Stimulated activated CD4-positive, alpha-beta T cell treated with anti-CD3 and anti-CD28 coated beads, Interleukin-1b, Interleukin-23, amount 100 ng/mL, for 1 hour (primary cell): ENCODE measurements at places on chromosomes 4 and X.

DNA sequence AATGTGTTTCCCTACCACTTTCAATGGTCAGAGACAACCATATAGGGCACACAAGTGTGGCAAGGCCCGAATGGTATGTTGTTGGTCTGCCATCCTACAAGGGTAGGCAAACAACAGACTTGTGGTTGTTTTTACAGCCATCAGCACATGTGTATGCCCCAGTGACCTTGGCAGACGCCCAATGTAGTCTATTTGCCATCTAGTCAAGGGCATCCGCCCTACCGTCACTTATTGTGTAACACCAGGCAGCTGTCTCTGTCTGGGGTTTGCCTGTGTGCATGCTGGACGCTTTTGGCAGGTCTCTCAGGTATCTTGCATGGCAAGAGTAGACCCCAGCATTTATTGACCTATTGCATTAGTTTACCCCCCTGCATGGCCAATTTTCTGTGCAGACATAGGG lies 1145.5 kb upstream of the POU3F4 start:
- no peak for DNase-seq

- no peak for DNase-seq
These were observed 61.7 kb upstream of the CAMK2D start for GRCh38 chr4:113823291-113823659.

- no peak for DNase-seq
These were observed 39.2 kb downstream of the CLCN4 start for GRCh38 chrX:10195947-10196346.

DNA sequence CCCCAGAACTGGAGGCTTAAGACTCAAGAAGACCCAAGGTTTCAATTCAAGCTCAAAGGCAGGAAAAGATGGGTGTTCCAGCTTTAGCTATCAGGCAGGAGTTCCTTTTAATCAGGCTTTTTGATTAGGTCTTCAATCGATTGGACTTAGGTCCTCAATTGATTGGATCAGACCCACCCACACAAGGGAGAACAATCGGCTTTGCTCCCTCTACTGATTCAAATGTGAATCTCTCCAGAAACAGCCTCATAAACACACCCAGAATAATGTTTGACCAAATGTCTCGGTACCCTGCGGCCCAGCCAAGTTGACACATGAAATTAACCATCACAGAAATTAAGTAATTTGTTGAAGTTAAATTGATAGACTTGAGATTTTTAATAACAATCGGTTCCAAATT lies 917.1 kb upstream of the FTHL17 start:
- DNase-seq, result no peak

DNA sequence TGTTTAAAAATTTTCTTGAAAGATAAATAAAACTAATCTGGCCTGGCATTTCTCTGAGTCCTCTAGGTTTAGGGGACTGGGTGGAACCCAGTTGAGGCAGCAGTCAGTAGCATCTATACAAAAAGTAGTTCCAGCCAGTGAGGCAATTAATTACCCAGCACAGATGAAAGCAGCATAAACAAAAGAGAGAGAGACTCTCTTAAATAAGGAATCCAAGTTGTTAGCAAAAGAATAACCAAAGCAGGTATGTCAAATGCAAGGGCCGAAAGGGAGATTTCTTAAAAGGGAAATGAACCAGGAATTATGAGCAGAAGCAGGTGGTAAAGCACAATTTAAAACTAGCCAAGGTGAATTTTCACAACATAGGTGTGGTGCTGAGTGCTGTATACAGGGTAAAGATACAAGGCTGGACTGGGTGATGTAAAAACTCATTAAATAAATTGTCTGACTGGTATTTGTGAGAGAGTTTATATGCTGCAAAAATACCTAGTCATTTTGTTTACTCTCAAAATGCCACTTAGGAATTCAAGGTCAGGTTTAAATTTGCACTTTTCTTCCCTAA lies 94.6 kb upstream of the GALNT7 start:
- no peak for DNase-seq

GRCh38 chr4:81455897-81456296 lies 15.8 kb downstream of the RASGEF1B start:
- DNase-seq, result no peak

- no peak for DNase-seq
These were observed 130.9 kb downstream of the REPS2 start for GRCh38 chrX:17077361-17077760.

- DNase-seq, result no peak
These were observed 11.8 kb upstream of the UGT2A3 start for GRCh38 chr4:68963374-68963773.

DNA sequence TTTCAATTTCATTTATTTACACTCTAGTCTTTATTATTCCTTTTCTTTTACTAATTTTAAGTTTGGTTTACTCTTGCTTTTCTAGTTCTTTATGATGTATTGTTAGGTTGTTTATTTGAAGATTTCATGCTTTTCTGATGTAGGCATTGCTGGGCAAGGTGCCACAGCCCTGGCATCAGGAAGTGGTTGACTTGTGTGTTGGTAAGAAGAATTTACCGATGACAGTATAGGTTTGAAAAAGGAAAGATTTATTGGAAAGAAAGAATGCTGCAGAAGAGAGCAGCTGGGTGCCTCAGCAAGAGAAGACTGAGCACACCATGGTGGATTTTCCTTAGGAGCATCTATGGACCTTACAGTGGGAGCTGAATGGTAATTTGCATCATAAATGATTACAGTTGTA lies 153.2 kb downstream of the KLF8 start:
- no peak for DNase-seq

- no peak for DNase-seq
These were observed 105.6 kb downstream of the ANXA10 start for GRCh38 chr4:168197926-168198325.

GRCh38 chr4:186717556-186717955 lies 6.1 kb downstream of the FAT1 start:
- DNase-seq, result no peak

DNA sequence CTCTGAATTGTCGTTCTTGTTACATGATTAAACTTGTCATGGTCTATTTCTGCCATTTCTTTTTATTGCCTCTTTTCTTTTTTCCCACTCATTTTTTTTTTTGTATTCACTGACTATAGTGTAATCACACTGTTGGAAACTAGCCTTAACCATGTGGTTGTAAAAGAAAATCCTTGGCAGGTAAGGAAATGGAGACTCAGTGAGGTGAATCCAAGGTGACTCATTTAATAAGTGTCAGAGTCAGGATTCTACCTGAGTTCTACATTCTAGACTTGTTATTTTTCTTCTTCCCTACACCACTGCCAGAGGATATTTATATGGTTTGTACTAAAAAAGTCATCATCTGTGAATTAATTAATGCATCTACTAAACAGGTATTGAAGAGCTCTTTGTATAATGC lies 152.2 kb downstream of the CBLL2 start:
- no peak for DNase-seq

GRCh38 chrX:17579026-17579425 lies 158.3 kb upstream of the SCML1 start:
- no peak for DNase-seq

DNA sequence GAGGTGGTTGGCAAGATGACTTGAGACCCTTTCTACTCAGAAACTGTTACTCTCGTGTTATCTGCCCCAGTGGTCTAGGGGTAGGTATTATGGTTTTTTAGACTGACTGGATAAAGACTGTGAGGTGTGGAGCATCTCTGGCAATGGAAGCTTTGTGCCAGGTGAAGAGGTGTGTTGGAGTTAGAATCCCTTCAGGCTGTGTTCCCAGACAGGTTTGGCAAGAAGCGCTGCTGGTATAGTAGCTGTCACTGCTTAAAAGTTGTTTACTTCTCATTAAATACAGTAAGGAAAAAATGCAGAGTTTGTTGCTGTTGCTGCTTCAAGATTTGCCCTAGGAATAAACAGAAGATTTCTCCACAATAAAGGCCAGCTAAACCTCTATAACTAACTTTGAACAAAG lies 35.3 kb downstream of the AREG start:
- DNase-seq, result no peak

DNA sequence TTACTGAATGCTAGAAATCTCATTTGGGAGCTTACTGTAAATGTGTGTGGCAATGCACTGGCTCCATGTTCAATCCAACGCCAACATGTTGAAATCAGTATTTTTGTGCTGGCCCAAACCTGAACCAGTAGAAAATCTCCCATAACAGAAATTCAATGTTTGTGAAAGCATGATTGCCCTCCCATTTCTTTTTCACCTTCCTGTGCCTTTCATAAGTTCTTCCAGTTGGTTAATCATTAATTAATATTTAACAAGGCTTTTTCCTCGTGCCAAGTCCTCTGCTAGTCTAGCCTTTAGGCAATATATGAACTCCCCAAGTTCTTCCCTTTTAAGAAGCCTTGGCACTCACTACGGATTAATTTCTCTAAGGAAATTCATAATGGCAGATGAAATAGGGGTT lies 1.3 kb upstream of the PLS3 start:
- DNase-seq, result no peak

- DNase-seq, result no peak
These were observed 46.1 kb upstream of the GPR78 start for GRCh38 chr4:8534129-8534528.

DNA sequence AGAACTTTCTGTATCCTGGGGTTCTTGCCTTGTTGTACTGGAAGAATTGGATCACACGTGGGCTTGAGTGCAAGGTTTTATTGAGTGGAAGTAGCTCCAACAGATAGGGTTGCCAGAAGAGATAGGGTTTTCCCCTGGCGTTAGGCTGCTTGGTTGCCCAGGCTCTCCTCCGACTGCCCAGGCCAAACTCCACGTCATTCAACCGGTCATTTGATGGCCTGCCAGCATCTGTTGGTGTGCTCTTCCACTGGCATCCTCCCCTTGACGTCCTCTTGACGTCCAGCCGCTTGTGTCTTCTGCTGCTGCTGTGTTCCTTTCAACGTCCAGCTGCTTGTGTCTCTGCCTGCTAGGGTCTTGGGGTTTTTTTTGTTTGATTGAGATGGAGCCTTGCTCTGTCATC lies 340.3 kb upstream of the ZCCHC13 start:
- DNase-seq, result no peak

GRCh38 chr4:3525532-3526430 lies 6.4 kb downstream of the LRPAP1 start:
- no peak for DNase-seq

GRCh38 chrX:24479924-24480323 lies 14.8 kb downstream of the PDK3 start:
- peak; percentile 17 for DNase-seq

DNA sequence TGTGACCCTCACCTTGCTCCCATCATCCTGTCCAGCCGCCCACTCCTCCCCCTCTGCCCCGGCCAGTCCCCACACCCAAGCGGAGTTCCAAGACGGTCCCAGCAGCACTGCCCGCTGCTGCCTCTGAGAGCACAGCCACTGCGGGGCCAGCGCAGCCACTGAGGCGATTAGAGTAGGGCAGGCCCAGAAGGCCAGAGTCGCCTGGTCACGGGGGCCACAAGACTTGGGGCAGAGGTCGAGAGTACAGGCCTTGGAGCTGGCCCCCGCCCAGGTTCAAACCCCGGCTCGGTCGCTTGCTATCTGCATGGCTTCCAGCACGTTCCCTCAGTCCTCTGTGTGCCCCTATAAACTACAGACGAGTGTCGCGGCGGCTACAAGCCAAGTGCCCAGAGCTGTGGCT lies 53.2 kb upstream of the ADRA2C start:
- DNase-seq, result no peak

- DNase-seq, result no peak
These were observed 91.5 kb downstream of the UPRT start for GRCh38 chrX:75365243-75365975.

GRCh38 chr4:179353786-179354185 lies 1911.5 kb upstream of the AGA start:
- DNase-seq, result no peak

GRCh38 chrX:110578270-110578669 lies 217.3 kb downstream of the CHRDL1 start:
- DNase-seq, result no peak

GRCh38 chrX:10741003-10741402 lies 120.6 kb upstream of the MID1 start:
- DNase-seq, result no peak

- DNase-seq, result no peak
These were observed 30.4 kb downstream of the PGRMC1 start for GRCh38 chrX:119266364-119266995.

DNA sequence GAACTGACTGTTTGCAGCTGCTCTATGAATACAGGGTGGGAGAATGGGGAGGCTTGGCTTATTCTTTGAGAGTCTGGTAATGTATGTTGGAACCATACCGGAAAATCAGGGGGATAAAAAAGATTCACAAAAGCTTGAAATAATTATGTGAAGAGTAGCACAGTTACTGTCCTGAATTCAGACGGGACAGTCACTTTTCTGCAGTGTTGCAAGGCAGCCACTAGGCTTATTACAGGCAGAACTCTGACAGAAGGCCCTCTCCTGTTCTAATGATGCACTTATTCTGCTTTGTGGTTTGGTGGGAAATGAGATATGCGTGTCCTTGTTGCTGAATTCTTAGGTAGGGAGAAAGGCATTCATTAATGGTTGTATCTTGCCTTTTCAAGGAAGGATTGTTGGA lies 37.2 kb downstream of the GUCY1B1 start:
- no peak for DNase-seq

DNA sequence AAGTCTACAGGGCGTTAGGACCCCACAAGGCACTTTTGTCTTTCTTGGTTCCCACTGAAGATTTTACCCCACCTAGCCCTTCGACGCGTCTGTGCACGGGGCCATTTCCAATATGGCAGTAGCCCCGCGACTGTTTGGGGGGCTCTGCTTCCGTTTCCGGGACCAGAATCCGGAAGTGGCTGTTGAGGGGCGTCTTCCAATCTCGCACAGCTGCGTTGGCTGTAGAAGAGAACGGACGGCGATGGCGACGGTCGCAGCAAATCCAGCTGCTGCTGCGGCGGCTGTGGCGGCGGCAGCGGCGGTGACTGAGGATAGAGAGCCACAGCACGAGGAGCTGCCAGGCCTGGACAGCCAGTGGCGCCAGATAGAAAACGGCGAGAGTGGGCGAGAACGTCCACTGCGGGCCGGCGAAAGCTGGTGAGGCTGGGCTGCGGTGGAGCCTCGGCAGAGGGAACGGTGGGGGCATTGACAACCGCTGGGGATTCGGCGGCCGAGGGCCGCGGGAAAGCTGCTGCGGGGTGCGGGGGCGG lies at the start of gene USP11:
USP11 (plus strand) TSS at position 207 of the 530 bp plus-strand sequence; CDS start at position 242, 35 bp downstream.
- no peak for DNase-seq

DNA sequence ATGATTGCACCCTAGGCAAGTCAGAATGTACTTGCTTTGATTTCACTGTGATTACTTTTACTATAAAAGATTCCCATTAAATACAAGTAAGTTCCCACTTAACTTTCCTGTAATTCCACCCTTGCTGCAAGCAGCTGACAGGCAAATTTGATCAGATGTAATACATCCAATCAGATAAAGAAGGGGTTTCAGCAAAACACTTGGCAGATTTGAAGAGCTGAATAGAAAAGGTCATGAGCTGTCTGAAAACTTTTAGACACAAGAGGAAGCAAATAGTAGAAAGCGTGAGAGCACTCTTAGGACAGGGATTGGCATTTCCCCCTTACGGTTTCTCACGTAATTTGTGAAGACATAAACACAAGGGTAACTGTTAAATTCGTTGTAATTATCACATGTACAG lies 22.8 kb downstream of the HSD17B13 start:
- DNase-seq, result no peak
